ENCODE measurements at places on chromosomes 6 and 20.

GRCh38 chr6:45997875-45998506 is 17.7 kb downstream of the CLIC5 start:
- no peak for DNase-seq

DNA sequence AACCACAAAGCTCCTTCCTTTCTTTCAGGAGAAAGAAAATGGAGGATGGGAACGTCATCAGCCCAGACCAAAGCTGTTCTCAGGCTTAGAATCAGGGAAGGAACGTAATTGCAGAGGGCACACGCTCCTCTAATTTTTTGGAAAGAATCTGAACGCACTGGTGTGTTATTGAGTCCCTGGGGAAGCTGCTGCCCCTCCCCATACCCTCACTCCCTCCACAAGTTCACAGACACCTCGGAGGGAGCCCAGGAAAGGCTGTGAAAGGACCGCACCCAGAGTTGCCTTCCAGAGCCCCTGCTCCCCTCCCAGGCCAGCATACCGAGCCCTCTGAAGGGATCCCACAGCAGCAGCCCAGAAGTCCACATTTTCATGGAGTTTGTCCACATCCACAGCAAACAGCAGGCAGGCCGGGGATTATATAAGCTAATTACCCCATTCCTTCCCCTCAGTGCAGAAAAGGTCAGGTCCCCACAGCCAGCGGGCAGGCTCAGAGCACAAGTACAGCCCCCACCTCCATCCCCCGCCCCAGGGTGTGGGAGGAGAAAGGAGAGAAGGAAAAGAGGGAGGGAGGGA is 53.7 kb downstream of the ANKRD60 start:
- DNase-seq: no peak

- no peak for DNase-seq
Observed at GRCh38 chr6:27644528-27644927, 171.6 kb upstream of the ZNF184 start.

DNA sequence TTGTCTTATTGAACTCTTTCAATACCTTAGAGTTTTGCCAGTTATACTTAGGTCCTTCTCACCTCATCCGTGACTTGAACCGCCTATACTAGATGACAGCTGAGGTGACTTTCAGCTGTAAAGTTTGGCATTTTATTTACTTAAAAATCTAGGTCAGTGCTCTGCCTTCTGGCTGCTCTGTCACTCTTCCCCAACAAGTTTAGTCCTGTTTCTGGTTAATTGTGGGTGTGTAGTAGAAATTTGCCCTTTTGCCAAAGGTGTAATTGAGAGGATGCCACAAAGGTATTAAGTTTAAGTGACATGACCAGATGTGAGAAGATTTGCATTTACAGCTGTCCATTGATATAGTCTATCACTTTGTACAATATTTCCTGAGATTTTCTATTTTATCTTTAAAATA is 106.2 kb downstream of the FARS2 start:
- DNase-seq: no peak

DNA sequence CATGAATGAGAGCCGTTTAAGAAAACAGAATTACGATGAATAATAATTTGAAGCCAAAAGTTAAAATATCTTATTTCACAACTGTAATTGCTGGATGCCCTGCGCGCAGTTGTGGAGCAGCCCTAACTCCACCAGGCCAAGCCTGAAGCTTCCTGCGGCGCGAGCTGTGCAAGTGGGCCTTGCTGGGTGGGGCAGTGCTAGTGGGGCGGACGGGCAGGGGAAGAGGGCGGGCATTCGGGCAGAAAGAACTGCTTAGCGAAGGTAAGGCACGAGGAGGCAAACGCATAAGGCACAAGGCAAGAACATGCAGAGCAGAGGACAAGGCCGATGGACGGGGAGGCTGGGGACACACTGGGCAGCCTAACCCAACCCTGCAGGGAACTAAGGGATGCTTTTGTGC is 2.3 kb downstream of the HLA-DQB2 start:
- no peak for DNase-seq

DNA sequence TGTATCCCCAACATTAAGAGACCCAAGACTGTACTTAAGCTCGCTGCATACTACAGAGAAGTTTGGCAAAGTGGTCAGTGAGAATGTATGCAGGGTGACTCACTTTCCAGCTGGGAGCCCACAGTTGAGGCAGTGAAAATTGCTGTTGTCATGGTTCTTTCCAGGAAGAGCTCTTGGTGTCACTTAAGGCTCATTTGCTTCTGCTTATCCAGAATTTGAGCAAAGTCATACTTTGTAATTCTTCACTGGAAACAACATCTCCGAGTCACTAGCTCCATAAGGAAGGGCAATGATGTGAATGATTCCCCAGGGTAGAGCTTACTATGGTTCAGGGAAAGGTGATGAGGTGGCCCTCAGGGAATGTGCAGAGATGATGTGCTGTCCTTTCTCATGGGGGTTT is 65.4 kb upstream of the FBXL4 start:
- no peak for DNase-seq

DNA sequence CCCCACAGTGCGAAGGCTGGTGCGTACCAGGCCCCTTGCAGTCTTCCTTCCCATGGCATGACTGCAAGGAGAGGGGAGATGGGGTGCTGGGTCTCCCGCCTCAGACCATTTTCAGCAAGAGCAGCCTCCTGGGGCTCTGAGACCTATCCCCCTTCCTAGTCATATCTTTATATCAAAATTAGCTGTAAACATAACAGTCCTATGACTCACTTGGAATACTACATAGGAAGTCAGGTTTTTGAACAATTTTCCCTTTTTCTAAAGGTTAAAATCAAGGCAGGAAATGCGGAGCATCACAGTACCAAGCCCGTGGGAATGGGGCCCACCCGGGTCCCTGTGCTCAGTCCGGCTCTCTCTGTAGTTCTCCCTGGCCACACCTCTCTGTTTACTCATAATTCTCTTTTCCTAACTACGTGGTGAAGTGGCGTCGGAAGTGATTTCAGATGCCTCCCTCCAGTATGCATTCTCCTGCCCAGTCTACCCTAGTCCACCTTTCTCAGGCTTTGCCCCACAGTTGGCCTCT is 109.8 kb upstream of the TMEM170B start:
- DNase-seq: no peak

DNA sequence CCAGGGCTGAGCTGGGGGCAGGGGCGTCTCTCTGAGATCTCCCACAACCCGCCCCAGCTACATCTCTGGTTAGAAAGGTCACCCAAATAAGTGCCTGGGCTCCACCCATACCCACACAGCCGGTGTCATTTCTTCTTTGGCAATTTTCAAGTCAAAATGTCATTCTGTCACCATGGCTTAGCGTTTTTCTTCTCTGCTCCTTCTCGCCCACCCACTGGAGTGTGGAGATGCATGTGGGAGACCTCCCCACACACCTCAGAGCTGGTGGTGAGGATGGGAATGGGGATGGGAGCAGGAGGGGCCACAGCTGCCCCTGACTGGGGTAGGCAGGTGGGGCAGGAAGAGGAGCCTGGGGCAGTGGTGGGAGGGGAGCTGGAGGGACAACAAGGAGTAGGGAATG is 63.1 kb downstream of the CPNE5 start:
- DNase-seq: no peak

- no peak for DNase-seq
Observed at GRCh38 chr20:22770241-22770800, 185.9 kb upstream of the FOXA2 start.

- DNase-seq: no peak
Observed at GRCh38 chr20:1816384-1817381, 78.5 kb upstream of the SIRPA start.

All from stimulated activated CD8-positive, alpha-beta memory T cell treated with anti-CD3 and anti-CD28 coated beads, Interleukin-7, amount 100 ng/mL, for 24 hours (primary cell).